Activated CD8-positive, alpha-beta T cell treated with anti-CD3 and anti-CD28 coated beads, Interleukin-2, amount 10 ng/mL, durations not matched to agents 7 days and 5 days (primary cell): ENCODE measurements at places on chromosomes 4 and X. TPM values are rescaled to one million over a fixed set of nuclear protein-coding genes. Genes with fewer than 3 reads are reported as not detected.

- DNase-seq: no peak
Measured at GRCh38 chr4:98710831-98711230, 52.4 kb upstream of the TSPAN5 start.

DNA sequence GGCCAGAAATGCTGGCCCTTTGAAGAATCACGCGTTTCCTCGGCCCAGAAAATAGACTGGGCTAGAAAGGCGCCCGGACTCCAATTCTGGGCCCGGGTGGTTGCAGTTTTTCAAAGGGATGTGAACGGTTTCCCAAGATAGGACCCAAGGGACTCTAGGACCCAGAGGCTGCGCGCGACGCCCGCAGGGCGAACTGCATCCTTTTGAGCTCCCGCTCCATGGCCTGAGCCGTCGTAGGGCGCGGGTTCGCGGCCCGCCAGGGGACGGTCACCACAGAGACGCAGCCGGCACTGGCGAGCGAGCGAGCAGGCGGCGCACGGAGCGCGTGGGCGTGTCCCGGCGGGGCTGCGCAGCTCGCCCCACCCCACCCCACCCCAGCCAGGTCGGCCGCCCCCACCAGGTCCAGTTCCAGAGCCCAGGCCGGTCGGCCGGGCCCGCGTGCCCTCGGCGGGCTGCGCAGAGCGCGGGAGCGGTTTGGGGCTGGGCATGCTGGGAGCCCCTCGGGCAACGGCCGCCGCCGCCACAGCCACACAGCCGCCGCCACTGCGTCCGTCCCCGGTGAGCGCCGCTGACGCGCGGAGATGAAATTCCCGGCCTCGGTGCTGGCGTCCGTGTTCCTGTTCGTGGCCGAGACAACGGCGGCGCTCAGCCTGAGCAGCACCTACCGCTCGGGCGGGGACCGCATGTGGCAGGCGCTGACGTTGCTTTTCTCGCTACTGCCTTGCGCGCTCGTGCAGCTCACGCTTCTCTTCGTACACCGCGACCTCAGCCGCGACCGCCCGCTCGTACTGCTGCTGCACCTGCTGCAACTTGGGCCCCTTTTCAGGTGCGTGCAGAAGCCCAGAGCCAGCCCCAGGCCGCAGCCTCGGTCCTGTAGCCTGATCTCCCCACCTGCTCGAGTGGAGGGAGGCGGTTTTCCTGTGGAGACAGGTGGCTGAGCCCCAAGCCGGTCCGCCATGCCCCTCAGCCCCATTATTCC is at the start of gene XK:
XK (plus strand) TSS at position 411 of the 979 bp plus-strand sequence; CDS start at position 582, 171 bp downstream.
- DNase-seq: peak; percentile 51

GRCh38 chr4:184165291-184165690 is 52.4 kb downstream of the ENPP6 start:
- DNase-seq: no peak

DNA sequence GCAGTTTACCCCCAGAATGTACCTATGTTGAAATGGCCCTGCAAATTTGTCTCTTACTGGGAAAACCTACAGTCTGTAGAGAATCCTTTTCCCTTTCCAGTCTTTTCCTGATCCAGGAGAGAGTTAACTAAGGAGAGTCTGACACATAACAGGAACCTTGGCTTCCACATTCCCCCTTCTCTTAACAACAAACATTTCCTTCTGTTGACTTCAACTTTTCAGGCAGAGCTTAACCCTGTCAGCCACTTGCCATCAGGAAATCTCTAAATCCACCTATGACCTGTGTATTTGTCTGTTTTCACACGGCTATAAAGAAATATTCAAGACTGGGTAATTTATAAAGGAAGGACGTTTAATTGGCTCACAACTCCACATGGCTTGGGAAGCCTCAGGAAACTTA is 45.6 kb upstream of the GPR78 start:
- DNase-seq: no peak

The SPATA18 gene
- total RNA-seq: 0.26 TPM

The ASMT gene
- 0.29 TPM for total RNA-seq
